ENCODE measurements at places on chromosomes 2 and 18. TPM values are rescaled to one million over a fixed set of nuclear protein-coding genes. Genes with fewer than 3 reads are reported as not detected.

DNA sequence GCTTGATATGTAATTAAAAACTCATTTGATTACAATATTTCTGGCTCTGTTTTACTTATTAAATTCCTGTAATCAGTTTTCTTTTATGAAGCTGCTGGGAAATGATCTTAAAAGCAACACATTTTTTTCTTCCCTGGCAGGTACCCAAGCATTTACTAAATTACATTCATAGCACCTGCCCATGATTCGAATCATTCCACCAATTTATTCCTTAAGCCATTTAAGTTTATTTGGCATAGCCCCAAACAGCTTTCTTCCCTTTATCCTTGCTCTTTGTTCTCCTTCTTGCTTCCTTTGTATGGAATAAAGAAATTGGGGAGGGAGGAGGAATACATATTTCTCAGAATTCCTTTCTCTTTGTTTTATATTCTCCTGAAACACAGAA, 241.3 kb downstream of the AGPS start:
- DNase-seq, result no peak

ITPRIPL1 gene
- total RNA-seq, result 1.5 TPM

GRCh38 chr18:61910101-61910500, 17.3 kb upstream of the RNF152 start:
- DNase-seq, result no peak

DNA sequence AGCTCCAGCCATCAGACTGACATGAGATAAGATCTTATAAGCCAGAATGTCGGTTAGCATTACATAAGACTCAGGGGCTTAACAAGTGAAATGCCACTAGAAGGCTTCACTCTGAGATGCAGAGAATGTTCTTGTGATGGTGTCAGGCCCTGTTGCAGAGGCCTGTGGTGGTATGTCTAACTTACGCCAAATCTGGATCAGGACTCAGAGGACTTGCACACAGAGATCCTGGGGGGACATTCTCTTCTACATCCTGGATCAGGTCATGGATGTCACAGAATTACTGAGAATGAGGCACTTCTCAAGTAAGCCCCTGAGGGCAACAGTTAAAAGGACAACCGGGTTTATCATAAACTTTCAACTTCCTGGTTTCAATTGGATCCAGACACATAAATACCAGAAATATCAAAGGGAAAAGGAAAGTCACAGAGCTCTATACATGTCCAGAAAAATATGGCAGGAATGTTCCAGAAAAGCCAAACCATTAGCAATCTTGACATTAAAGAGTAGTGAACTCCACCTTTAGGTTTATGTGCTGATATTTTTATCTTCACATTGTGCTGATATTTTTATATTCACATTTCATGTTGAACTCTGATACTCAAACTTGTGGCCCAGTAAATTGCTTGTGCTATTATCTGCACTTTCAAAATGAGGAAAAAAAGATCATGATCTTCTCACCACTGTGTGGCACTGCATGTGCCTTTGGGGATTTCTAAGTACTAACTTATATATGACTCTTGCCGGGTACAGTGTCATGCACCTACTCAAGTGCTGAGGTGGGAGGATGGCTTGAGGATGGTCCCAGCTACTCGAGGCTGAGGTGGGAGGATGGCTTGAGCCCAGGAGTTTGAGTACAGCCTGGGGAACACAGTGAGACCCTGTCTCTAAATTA, 137.5 kb upstream of the RNF152 start:
- DNase-seq, result no peak

DNA sequence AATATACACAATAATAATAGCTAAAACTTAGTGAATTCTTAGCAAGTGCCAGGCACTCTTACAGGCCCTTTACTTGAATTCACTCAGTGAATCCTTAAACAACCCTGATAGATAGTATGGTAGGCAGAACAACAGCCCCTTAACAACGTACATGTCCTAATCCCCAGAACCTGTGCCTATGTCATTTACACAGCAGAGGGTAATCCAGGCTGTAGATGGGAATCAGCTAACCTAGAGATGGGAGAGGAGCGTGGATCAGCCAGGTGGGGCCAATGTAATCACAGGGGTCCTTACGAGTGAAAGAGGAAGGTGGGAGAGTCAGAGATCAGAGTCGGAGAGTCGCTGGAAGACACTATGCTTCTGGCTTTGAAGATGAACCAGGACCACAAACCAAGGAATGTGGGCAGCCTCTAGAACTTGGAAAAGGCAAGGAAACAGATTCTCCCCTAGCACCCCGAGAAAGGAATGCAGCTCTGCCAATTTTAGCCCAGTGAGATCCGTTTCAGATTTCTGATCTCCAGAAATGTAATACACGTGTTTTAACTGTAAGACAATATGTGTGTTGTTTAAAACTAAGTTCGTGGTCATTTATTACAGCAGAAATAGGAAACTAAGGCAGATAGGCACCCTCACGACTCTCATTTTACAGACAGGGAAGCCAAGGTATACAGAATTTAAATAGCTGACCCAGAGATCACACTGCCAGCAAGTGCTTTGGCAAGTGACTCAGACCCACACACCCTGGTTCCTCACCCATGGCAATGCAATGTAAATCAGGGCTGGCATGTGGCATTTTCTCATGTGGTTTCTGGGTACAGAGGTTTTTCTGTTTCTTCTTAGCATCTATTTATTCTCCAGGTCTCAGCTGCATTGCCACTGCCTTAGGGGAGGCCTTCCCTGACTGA, 68.9 kb downstream of the DOCK10 start:
- no peak for DNase-seq

DSG3 gene
- 192 TPM for total RNA-seq
